ENCODE measurements at places on chromosomes 5 and 9. TPM values are rescaled to one million over a fixed set of nuclear protein-coding genes. Genes with fewer than 3 reads are reported as not detected.

DNA sequence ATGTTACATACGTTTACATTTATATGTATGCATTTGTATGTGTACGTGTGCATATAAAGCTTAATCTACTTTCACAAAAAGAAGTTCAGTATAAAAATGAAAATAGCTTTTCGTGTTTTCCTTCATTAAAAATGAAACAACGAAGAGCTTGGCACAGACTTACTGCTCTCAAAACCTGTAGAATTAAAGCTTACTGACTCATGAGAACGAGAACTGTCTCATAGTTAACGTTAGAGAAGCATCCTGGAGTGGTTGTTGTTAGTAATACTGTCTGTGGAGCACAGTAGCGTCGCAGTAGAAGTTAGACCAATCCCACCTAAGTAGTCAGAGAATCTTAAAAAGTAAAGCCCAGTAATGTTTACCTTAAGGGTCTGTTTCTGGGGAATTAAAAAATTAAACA is 1.3 kb downstream of the MAT2B start:
- DNase-seq, result no peak

The PHF24 gene
- under 0.01 TPM for total RNA-seq

DNA sequence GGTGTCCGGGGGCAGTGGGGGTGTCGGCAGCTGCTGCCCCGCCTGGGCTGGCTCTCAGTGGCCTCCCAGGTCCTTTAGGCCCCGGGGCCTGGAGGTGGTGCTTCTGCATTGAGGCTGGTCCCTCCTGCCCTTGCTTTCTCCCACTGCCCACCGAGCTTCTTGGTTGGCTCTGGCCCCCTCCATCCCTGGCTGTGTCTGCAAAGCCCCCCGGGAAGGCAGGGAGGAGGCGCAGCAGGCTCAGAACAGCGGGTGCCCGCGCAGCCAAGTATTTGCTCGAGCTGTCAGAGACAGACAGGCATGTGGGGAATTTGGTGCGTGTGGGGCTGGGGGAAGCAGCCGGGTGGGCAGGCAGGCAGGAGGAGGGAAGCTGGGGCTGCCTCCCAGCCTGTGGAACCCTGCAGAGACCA is 11.5 kb downstream of the CXXC5 start:
- no peak for DNase-seq

GRCh38 chr9:110099236-110100095 is 108.5 kb downstream of the C9orf152 start:
- no peak for DNase-seq

The OR1Q1 gene
- under 0.01 TPM for total RNA-seq

DNA sequence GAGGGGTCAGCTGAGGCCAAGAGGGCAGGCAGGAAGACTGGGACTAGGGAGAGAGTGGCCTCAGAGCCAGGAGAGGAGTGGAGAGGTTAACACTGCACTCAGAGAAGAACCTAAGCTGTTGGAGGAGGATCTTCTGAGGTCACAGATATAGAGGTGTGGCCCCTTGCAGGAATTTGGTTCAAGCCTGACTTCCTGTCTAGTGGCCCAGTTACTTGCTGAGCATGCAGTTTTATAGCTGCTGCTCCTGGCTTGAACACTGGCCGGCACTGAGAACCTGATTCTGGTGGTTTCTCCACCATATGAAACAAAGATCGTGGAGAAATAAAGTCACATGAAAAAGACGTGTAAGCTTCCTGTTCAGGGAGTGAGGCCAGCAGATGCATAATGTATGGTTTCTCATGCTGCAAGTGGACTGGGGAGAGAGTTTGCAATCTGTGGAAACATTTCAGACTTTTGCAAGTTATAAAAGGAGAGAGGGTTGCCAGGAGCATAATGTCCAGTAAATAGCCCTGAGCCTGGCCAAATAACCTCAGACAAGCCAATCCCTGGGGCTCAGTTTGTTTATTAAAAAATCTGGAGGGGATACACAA is 82.6 kb downstream of the GALNT10 start:
- DNase-seq, result no peak

The PDLIM4 gene
- total RNA-seq, result 1.6 TPM

The CDH9 gene
- total RNA-seq, result 2.7 TPM

DNA sequence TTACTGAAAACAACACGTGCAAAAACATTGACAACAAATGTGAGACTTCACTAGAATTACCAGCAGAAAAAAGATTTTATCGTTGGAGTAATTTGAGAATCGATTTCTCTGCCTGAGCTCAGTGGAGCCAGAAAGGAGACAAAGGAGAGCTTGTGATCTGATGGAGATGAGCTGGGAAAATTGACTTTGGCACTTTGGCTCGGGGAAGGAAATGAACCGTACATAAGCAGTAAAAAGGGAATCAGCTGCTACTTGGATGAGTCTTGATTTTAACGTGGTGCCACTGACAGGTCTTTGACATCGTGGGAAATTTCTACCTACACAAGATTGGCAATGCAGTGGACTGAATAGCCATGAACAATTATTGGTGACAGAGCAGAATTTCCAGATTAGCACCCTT is 244.7 kb upstream of the RPS23 start:
- no peak for DNase-seq

The STPG3 gene
- 0.54 TPM for total RNA-seq

- DNase-seq, result peak; percentile 45
These were observed 14.4 kb upstream of the SPINK4 start for GRCh38 chr9:33225319-33226147.

The GLRA1 gene
- not detected for total RNA-seq

The IFNA2 gene
- not detected for total RNA-seq

DNA sequence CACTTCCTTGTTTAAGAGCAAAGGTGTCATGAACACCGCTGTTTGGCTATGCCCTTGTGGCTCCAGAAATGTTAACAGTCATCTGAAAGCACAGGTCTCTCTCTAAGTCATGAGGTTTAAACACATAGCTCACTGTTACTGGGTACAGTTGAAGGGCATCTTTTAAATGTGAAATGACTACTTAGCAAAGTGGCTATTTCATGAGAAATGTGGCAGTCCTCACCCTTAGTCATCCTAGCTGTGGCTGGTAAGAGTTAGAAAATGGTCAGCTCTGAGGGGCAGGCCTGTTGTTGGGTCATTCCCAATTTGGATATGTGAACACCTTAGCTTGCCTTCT is 24.2 kb upstream of the TMEM171 start:
- DNase-seq, result no peak

The BARX1 gene
- not detected for total RNA-seq

DNA sequence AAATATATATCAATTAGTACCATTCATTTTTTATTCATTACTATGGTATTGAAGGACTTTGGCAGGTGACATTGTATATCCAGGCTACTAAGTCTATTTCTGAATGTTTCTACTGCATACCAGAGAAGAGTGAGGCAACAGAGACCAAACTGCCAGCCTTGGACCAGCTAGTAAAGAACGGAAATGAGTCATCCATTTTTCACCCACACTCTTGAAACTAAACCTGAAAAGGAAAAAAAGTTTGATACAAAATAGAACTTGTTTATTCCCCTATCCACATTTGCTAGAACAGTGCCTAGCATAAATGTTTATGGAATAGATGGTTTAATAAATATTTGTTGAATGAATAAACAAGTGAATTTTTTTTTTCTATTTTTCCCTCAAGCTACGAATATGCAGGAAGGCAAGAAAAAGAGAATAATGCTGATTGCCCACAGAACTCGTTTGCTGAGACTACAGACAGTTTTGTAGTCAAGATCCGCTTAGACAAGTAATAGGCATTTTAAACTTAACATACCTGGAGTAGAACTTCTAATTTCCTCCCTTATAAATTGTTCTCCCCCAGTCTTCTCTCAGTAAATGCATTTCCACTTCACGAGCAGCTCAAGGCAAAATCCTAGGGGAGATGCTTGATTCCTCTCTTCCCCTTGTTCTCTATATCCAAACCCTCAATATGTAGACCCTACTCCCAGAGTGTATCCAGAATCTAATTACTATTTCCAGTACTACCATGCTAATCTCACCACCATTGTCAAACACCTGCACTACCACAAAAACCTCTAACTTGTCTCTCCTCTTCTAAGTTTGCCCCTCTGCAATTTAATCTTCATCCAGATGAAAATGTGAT is 146.2 kb upstream of the RASA1 start:
- DNase-seq, result peak; percentile 69
